Stimulated activated CD8-positive, alpha-beta memory T cell treated with anti-CD3 and anti-CD28 coated beads, Interleukin-15, amount 100 ng/mL, for 48 hours (primary cell): ENCODE measurements at places on chromosomes 4 and X.

GRCh38 chr4:105644257-105644656, 64.2 kb downstream of the INTS12 start:
- DNase-seq: no peak

DNA sequence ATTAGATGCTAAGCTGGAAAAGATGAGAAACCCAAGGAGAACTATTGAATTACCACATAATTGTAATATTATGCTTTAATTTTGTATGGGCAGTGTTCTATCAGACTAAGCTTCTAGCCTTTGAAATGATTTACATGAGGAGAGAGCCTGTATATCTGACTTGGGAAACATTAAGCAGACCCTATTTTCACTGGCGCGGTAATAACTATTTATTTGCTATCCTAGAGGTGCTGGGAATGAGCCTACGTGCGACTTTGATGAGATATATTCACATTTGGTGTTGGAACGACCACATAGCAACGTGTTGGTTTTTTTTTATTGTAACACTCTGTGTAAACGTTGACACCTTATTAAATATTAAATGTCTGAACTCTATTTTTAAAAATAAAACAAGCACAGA, 80.5 kb downstream of the CLCN4 start:
- DNase-seq: no peak

- no peak for DNase-seq
Measured at GRCh38 chrX:48711162-48711928, 14.8 kb downstream of the SUV39H1 start.

DNA sequence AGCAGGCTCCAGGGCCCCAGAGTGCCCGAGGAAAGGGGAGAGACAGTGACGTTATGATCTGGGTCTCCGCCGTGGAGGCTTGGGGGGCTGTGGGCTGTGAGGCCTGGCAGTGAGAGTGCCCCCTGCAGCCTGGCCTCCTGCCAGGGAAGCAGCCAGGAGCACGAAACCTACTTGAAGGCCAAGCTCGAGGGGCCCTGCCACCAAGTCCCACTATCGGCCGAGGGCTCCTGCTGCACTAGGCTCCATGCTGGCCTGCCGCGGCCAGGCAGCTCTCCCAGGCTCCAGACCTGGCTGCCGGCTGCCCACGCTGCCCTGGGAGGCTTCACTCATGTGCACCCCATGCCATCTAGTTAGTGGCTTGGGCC, 18.7 kb downstream of the FLNA start:
- no peak for DNase-seq

GRCh38 chrX:20116087-20116576, 575 bp downstream of the MAP7D2 start:
- no peak for DNase-seq

DNA sequence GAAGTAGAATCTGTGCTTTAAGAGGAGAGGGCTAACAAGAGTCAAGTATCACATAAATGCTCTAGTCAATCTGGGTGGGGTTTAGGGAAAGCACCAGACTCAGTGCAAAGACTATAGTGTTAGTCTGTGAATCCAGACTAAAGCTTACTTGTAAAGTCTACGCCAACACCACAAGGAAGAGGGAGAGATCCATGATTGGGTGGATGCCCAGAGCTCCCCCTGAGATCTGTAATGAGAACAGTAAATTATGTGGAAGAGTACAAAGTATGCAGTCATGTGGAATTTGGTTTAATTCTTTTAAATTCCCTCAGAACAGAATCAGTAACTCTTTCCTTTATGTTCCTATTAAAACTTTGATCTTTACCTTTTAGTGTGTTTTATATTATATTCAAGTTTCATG, 354.7 kb upstream of the SPANXN4 start:
- DNase-seq: no peak

DNA sequence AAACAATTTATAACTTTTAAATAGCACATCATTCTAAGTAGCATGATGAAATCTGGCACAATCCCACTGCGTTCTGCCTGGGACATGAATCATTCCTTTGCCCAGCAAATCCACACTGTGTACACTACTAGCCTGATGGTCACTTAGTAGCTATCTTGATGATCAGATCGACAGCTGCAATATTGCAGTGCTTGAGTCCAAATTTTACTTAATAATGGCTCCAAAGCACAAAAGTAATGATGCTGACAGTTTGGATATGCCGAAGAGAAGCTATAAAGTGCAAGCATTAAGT, 86.6 kb upstream of the NPNT start:
- DNase-seq: no peak

- DNase-seq: no peak
Measured at GRCh38 chrX:9342561-9343051, 122.3 kb upstream of the TBL1X start.

DNA sequence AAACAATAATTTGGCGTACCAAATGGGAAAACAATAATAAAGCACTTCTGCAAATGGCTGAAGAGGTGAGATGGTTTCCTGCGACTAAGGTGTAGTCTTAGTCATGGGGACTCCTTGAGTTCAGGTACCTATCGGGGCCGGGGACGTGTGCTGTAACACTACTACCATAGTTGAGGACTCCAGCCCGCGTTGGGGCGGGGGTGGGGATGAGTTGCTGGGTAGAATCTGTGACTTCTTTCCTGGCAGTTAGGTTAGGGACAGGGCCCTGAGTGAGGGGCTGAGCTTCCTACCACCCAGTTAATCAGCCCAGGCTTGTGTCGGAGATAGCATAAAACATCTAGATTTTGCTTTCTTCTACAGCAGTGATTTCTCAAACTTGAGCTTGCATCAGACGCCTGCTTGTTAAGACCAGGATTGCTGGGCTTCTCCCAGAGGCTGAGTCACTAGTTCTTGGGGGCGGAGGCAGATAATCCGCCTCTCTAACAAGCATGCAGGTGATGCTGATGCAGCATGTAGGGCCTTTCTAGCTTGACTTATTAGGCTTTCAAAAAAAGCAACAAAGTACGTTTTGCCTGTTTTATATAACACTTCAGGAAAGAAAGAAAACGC, 30.2 kb downstream of the RBBP7 start:
- no peak for DNase-seq

DNA sequence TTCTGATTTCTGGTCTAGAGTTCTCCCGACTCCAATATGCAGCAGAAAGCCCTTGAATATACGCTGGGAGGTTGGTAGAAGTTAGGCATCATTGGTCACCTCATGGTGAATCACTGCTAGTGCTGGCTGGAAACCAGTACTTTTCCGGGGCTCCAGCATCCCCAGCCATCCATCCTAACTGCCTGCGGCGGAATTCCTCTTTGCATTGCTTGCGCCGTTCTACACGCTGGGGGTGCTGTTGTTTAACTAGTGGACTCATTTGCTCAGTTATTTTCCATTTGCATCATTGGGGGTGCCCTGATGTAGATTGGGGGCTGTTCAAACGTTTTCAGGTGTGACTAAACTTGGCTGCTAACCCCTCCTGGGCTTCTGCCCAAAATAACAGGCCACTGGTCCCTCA, 23.3 kb upstream of the GPR50 start:
- DNase-seq: no peak

DNA sequence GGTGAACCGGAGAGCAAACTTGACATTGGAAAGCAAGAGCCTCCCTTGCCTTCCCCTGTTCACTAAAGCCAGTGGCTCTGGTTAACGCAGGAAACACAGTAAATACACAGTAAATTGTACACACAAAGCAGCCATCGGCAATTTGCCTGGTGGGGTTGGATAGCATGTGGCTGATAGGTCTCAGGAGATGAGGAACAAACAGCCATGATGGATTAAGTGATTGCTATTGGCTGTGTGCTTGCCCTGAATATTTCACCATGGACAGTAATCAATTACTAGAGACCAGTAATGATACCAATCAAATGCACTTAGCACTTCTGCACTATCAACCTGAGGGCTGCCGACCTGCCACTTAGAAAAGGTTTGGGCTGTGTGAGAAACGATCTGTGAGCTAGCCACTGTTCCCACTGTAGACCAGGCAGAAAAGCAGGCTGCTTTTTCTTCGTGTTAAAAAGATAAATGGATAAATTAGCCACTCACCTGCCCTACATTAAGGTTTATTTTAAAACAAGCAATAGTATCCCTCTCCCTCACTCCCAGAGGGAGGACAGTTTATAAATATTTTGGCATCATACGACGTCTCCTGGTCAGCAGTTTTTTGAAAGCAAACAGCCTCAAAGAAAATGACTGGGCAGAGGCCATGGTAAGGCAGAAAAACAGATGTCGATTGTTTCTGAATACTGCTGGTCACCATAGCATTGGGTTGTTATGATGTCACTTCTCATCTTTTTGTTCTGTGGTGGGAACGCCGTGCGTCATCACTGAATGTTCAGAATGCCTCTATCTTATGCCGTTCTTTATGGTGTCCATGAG, 167.1 kb downstream of the MAML3 start:
- DNase-seq: no peak
